ENCODE measurements at places on chromosomes 4 and X.

DNA sequence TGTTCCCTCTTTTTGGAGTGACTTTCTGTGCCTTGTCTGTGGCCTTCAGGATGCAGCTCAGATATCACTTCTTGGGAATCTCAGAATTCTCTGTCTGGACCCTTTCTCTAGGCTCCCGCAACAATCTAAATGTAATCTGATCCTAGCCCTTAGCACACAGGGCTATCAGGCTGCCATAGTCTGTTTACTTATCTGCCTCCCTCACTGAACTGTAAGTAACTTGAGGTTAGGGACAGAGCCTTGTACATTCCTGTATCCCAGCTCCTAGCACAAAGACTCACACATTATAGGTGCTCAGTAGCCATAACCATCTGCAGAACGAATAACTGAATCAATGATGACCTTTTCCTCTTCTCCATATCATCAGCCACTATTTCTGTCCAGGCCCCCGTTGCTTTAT is 69.5 kb downstream of the RTL9 start:
- no peak for DNase-seq

- DNase-seq, result no peak
Observed at GRCh38 chr4:147633113-147633512, 15.9 kb downstream of the TMEM184C start.

DNA sequence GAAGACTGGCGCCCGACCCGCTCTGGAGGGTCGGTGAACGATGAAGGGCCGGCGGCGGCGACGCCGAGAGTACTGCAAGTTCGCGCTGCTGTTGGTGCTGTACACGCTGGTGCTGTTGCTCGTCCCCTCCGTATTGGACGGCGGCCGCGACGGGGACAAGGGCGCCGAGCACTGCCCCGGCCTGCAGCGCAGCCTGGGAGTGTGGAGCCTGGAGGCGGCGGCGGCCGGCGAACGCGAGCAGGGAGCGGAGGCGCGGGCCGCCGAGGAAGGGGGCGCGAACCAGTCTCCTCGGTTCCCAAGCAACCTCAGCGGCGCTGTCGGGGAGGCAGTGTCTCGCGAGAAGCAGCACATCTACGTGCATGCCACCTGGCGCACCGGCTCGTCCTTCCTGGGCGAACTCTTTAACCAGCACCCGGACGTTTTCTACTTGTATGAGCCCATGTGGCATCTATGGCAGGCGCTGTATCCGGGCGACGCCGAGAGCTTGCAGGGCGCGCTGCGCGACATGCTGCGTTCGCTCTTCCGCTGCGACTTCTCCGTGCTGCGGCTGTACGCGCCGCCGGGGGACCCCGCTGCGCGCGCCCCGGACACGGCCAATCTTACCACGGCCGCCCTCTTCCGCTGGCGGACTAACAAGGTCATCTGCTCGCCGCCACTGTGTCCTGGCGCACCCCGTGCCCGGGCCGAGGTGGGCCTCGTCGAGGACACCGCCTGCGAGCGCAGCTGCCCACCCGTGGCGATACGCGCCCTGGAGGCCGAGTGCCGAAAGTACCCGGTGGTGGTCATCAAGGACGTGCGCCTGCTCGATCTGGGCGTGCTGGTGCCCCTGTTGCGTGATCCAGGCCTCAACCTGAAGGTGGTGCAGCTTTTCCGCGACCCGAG is 568 bp downstream of the CHST7 start:
- DNase-seq, result peak; percentile 60

DNA sequence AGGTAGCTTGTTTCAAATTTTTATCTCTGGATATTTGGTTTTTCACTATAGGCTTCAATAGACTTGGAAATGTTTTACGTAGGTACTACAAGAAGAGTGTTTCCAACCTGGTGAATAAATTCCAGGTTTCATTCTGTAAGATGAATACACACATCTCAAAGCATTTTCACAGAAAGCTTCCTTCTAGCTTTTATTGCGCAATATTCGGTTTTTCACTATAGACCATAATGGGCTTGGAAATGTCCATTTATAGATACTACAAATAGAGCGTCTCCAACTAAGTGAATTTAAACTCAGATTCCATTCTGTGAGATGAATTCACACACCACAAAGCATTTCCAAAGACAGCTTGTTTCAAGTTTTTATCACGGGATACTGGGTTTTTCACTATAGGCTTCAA is 857.7 kb upstream of the HS3ST1 start:
- DNase-seq, result no peak

DNA sequence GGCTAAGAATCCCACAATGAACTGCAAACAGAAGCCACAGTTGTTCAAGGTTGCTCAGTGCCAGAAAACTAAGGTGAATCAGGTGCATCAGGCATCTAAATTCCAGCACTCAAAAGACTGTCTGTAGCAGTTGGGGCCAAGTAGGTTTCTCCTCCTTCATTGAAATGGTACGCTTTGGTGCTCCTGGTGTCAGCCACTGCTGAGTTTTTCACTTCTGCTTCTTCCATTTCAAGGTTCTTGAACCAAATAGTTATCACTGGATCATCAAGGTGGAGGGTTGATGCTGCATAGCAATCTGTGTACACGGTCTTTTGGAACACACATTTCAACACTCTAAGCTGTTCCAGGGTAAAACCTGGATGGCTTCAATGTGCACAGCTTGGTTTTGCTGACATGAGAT is 74.4 kb downstream of the TMA16 start:
- DNase-seq, result no peak

DNA sequence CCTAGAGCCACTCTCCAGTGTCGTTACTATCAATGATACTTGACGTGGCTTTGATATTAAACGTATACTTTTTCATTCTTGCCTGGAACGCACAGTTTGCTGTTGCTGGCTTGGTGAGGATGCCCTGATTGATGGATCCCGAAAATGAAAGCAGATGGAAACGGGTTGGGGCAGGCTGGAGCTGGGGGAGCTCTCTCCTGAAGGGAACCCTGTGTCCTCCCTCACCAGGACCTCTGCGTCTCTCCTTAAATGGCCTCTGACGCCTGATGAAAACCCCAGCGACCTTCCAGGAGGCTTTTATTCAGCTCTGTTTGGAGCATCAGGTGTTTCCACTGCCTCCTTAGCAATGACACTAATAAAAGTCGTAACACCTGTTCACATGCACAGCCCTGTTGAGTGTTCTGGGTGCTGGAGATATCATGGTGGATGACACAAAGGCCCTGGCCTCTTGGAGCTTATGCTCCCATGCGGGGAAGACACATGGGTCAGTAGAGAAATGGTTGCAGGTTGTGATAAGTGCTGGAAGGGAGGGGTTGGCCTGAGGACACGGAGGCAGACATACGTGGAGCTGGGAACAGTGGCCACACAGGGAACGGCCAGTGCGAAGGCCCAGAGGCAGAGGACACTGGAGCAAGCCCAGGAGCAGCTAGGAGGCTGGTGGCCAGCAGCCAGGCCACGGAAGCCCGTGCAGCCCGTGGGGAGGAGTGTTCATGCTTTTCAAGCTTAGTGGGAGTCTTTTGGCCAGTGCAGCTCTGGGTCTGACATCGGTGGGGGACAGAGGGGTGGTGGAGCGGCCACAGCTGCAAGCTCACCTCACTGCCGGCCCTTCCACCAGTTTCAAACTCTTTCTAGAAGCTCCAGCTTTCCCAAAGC is 7.5 kb downstream of the MSANTD1 start:
- DNase-seq, result no peak

DNA sequence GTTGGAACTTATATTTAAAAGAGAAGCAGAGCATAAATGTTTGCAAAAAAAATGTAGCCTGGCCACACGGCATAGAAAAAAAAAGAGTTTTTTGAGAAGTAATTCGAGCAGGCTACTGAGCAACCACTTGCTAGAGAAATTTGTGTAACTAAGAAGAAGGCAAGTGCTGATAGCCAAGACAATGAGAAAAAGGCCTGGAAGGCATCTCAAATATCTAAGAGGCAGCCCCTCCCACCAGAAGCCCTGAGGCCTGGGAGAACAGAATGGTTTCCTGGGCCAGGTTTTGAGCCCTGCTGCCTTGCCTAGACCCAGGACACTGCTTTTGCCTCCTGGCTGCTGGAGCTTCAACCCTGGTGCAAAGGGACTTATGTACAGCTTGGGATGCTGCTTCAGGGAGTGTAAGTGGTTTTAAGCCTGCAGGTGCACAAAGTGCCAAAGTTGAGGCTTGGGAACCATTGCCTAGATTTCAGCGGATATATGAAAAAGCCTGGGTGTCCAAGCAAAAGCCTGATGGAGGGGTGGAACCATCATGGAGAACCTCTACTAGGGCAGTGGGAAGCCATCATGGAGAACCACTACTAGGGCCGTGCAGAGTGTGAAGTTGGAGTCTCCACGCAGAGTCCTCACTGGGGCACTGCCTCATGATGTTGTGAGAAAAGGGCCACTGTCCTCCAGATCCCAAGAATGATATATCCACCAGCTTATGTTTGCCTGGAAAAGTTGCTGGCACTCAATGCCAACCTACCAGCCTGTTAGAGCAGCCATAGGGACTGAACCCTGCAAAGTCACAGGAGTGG is 9.7 kb downstream of the TECRL start:
- DNase-seq, result no peak

DNA sequence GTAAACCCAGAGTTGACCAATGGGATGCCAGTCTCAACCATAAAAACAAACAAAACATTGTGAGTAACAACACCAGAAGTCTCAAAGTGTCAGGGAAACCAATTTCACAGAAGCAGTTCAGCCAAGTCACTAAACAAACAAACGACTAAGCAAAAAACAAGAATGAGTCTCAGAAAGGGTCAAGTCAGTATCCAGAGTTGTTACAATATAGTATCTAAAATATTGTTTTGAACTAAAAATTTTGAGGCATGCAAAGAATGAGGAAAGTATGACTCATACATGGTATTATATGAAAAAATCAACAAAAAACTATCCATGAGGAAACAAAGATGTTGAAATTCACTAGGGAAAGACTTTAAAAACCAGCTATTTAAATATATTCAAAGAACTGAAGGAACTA is 70.6 kb downstream of the AR start:
- DNase-seq, result no peak

DNA sequence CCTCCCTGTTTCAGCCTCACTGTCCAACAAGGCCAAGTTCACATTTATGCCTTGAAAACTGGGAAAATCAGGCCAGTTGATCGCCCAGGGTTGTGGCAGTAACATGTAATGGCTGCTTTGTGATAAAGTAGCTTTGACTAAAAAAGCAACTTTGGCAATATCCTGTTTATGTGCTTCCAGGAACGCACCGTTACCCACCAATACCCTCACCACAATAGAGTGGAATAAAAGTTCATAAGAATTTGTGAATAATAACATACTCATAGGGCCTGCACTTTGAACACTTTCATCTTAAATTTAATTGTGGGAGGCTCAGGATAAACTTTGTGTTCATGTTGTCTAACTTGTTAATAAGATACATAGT is 80.7 kb upstream of the MAML3 start:
- no peak for DNase-seq

GRCh38 chr4:2256156-2256731 is 5.7 kb downstream of the MXD4 start:
- DNase-seq, result no peak

GRCh38 chr4:7295911-7296660 is 103.7 kb downstream of the SORCS2 start:
- no peak for DNase-seq

GRCh38 chr4:16079046-16079445 is 4.8 kb downstream of the PROM1 start:
- DNase-seq, result no peak
